ENCODE measurements at places on chromosomes 12 and 14.

DNA sequence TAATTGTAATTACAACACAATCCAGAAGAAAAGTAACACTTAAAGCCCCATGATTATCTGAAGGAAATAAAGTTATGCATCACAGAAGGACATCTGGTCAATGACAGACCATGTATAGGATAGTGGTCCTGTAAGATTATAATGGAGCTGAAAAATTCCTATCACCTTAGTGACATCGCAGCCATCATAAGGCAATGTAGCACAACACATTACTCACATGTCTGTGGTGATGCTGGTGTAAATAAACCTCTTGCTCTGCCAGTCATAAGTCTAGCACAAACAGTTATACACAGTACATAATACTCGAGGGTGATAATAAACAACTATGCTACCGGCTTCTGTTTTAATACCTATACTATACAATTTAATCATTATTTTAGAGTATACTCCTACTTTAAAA is 11.2 kb downstream of the ATG2B start:
- no peak overlapping the region for H3K27ac ChIP-seq
- no peak overlapping the region for H3K4me3 ChIP-seq
- H3K27me3 ChIP-seq = no peaks in the 10 kb centered on the region
- H3K4me1 ChIP-seq = peaks cover 3% of the 10 kb centered on the region
- no peaks in the 10 kb centered on the region for H3K36me3 ChIP-seq
- DNase-seq = no peak

- H3K4me1 ChIP-seq = no peaks in the 10 kb centered on the region
- no peak overlapping the region for H3K27ac ChIP-seq
- H3K4me3 ChIP-seq = no peak overlapping the region
- no peak for DNase-seq
- no peaks in the 10 kb centered on the region for H3K36me3 ChIP-seq
Measured at GRCh38 chr12:101847325-101847724, 16.6 kb upstream of the GNPTAB start.

DNA sequence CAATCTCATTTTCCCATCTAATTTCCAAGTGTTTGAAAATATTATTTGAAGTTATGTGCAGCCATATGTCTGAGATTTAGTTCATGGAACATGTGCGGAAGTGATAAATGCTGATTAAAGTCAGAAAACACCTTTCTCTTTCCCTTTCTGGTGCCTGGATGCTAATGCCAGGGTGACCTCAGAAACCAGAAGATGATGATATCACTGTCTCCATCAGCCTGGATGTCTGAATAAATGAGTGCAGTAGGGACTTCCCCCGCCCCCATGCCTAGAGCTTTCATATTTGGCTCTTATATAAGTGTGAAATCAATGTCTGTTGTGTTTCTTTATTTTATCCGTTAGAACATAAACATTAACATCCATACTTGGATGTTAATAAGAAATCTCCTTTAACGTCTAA is 261.9 kb upstream of the LRIG3 start:
- peaks cover 2% of the 10 kb centered on the region for H3K4me1 ChIP-seq
- H3K36me3 ChIP-seq = peaks cover 5% of the 10 kb centered on the region
- no peaks in the 10 kb centered on the region for H3K27me3 ChIP-seq
- H3K27ac ChIP-seq = no peak overlapping the region
- DNase-seq = no peak

GRCh38 chr14:53375599-53375998 is 222.5 kb upstream of the DDHD1 start:
- no peak overlapping the region for H3K27ac ChIP-seq
- no peak overlapping the region for H3K4me3 ChIP-seq
- no peaks in the 10 kb centered on the region for H3K36me3 ChIP-seq
- no peaks in the 10 kb centered on the region for H3K4me1 ChIP-seq
- H3K27me3 ChIP-seq = no peaks in the 10 kb centered on the region

DNA sequence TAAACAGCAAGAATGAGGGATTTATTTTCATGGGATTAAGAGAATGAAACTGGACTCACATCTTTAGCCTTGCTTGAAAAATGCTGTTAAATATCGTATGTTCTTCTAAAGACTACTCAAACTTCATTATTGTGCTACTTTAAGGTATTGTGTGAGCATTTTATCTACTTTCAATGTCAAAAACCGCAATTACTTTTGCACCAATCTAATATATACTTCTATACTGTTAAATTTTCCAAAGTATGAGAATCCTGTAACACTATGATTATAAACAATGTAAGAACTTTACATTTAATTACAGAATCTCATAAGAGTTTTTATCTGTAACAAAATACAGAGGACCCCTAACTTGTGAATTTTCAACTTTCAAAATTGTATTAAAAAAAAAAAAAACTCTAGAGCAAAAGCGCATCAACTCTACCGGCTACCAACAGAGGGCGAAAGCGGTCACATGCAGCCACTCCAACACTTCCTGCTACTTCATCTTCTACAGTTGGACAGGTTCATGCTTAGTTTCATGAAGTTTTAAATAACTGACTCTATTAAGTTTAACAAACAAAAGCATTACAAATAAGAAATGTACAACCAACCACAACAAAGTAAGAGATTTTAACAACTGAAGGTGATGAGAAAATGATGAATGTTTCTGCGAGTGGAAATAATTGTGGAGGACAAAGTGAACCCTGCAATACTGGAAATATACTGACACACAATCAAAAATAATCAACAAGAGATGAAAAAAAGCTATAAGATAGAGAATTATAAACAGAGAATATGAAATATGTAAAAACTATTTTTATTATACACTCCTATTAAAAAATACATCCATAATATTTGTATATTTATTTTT is 210.9 kb downstream of the MED13L start:
- no peaks in the 10 kb centered on the region for H3K27me3 ChIP-seq
- DNase-seq = peak; percentile 60
- no peaks in the 10 kb centered on the region for H3K36me3 ChIP-seq
- no peak overlapping the region for H3K4me3 ChIP-seq
- peaks cover 10% of the 10 kb centered on the region for H3K4me1 ChIP-seq
- H3K27ac ChIP-seq = no peak overlapping the region

GRCh38 chr12:74489543-74489942 is 48.1 kb upstream of the ATXN7L3B start:
- no peak for DNase-seq
- no peak overlapping the region for H3K27ac ChIP-seq
- H3K4me3 ChIP-seq = no peak overlapping the region

DNA sequence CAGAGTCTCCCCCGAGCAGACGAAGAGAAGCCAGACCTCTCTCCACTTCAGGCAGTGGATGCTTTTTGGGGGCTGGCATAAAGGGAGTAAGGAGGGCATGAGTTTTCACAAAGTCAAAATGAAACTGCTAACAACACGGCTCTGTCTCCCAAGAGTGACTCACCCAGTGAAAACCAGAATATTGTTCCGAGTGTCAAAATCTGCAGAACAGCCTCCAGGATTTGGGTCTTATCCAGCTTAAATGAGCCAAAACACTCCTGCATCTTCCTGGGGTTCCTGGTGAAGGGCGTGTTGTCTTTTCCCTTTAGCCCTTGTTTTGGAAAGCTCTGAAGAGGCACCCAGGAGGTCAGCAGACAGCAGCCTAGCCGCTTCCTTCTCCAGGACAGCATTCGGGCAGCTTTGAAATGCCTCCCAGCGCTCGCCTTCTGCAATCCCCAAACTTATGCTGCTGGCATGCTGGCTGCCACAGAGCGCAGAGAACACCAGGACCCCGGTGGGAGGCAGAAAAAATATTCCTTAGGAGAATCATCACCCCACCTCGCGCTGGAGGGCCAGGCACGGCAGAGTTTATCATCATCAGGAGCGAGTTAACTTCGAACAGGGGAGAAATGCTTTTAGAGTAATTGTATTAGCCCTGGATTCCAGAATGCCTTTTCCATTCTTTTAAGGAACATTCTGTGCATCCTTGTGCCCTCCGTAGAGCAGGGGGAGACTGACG is 117.7 kb upstream of the NCOR2 start:
- H3K4me3 ChIP-seq = no peak overlapping the region
- H3K36me3 ChIP-seq = peaks cover 7% of the 10 kb centered on the region
- DNase-seq = no peak
- H3K4me1 ChIP-seq = peaks cover 46% of the 10 kb centered on the region
- H3K27me3 ChIP-seq = peaks cover 14% of the 10 kb centered on the region

DNA sequence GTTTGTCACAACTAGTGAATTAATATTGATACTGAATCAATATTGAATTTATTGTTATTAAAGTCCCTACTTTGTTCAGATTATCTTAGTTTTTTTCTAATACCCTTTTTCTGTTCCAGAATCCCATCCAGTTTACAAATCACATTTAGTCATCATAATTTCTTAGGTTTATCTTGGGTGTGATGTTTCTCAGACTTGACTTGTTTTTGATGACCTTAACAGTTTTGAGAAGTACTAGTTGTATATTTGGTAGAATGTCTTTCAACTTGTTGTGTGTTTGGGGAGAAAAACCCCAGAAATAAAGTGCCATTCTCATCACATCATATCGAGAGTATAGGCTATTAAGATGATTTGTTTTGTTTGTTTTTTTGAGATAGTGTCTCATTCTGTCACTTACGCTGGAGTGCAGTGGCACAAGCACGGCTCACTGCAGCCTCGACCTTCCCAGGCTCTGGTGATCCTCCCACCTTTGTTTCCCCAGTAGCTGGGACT is 19.5 kb downstream of the MRPS35 start:
- H3K27me3 ChIP-seq = no peaks in the 10 kb centered on the region
- no peak for DNase-seq
- H3K4me1 ChIP-seq = no peaks in the 10 kb centered on the region
- no peaks in the 10 kb centered on the region for H3K36me3 ChIP-seq
- H3K4me3 ChIP-seq = no peak overlapping the region

DNA sequence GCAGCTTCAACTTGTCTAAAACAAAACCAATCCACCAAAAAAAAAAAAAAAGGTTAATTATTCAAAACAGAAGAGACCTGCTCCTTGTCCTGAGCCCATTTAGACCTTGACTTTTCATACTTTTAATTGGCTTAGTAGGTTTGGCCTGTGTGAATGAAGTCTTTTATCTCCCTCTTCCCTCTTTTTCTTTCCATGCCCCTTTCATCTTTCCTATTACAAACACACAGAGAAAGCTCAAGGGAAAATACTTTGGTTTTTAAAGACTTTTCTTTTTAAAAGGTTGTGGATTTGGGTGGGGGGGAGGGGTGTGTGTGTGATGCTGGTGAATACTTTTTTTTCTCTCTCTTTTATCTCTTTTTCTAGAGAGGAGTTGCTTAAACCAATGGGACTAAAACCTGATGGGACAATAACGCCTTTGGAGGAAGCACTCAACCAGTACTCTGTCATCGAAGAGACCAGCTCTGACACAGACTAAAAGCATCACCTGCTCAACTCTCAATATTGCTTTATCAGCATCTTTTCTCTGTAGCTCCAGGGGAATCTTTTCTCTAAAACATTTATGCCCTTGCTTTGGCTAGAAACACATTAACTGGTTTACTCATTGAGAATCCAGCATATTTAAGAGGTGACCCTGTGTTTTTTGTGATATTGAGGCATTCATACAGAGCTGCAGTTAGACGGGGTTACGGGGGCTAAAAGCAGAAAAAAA is 70.0 kb upstream of the TMEM263 start:
- H3K27ac ChIP-seq = no peak overlapping the region
- H3K4me1 ChIP-seq = no peaks in the 10 kb centered on the region
- no peak overlapping the region for H3K4me3 ChIP-seq
- no peak for DNase-seq
- H3K36me3 ChIP-seq = no peaks in the 10 kb centered on the region

GRCh38 chr12:51321882-51322281 is 2.1 kb downstream of the BIN2 start:
- H3K4me3 ChIP-seq = no peak overlapping the region
- no peak for DNase-seq
- no peak overlapping the region for H3K27ac ChIP-seq
- no peaks in the 10 kb centered on the region for H3K36me3 ChIP-seq
- H3K27me3 ChIP-seq = peaks cover 5% of the 10 kb centered on the region

DNA sequence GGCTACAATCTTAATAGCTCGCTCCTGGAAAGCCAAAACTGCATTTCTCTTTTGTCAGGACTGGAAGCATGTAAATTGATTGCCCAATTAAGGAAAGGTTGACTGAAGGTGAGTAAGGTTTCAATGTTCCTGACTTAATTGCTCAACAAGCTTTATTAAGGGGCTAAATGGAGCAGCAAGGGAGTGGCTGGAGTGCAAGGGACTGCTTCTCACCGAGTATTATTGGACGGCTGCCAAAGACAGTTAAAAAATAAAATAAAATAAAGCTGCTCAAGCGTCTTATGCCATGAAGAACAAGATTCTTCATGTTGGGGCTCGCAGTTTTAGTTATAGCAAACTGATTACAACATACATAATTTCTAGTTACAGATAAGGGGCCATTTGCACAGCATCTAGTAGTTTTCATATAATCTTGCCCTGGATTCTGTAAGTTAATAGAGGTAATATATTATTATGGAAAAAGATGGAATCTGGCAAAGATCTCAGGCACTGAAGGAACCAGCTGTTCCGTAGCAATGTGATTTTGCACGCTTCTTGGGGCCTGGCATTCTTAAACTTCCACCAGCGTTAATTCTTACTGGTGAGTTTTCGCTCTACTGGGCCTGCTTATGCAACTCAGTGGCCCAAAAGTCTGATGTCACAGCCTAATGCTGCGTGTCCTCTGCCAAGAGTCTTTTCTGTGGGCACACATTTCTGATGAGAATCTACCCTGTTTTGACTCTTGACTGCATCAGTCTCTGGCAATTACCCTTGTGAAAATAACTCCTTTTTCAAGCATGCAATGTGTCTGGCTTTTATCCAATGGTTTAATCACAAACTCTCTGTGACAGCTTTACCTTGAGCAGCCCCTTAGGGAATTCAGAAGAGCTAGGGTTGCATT is 108.5 kb downstream of the SLC38A1 start:
- H3K27me3 ChIP-seq = no peaks in the 10 kb centered on the region
- no peak overlapping the region for H3K27ac ChIP-seq
- peaks cover 9% of the 10 kb centered on the region for H3K36me3 ChIP-seq
- H3K4me1 ChIP-seq = peaks cover 2% of the 10 kb centered on the region

DNA sequence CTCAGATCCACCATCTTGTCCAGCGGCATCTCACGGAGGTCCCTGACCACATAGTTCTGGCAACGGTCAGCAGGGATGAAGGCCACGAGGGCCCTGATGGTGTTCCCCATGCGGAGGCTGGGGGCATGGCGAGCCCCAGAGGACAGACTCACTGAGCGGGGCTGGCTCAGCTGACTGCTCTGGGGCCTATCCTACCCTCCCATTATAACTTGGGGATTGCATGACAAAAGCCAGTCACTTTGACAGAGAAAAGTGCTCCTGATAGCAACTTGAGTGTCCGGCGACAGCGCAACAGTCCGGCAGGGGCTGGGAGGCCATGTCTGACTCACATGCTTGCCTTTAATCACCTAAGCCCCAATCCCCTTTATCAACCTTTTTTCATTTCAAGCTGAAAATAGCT is at the start of gene LRRC10:
Gene LRRC10, minus strand, starts transcription at position 179 of the 400 bp plus-strand sequence. Its CDS starts 69 bp downstream, at position 110.
- H3K4me3 ChIP-seq = no peak within 1 kb of the TSS
- no peaks in the 10 kb centered on the region for H3K36me3 ChIP-seq
- H3K4me1 ChIP-seq = peaks cover 9% of the 10 kb centered on the region
- no peak within 1 kb of the TSS for H3K27ac ChIP-seq
- no peaks in the 10 kb centered on the region for H3K27me3 ChIP-seq
- DNase-seq = no peak

- H3K4me1 ChIP-seq = no peaks in the 10 kb centered on the region
- no peak for DNase-seq
- H3K27me3 ChIP-seq = peaks cover 2% of the 10 kb centered on the region
- H3K36me3 ChIP-seq = no peaks in the 10 kb centered on the region
Measured at GRCh38 chr12:127078577-127079350, 1188.2 kb upstream of the TMEM132C start.

GRCh38 chr12:40775661-40776060 is 83.4 kb downstream of the CNTN1 start:
- no peaks in the 10 kb centered on the region for H3K4me1 ChIP-seq
- H3K4me3 ChIP-seq = no peak overlapping the region
- H3K27ac ChIP-seq = no peak overlapping the region
- no peaks in the 10 kb centered on the region for H3K27me3 ChIP-seq
- no peaks in the 10 kb centered on the region for H3K36me3 ChIP-seq
- no peak for DNase-seq

GRCh38 chr14:35986219-35986573 is 160.1 kb downstream of the BRMS1L start:
- peaks cover 5% of the 10 kb centered on the region for H3K36me3 ChIP-seq
- no peaks in the 10 kb centered on the region for H3K4me1 ChIP-seq
- no peak overlapping the region for H3K4me3 ChIP-seq
